ENCODE measurements at places on chromosomes 16 and 17. TPM values are rescaled to one million over a fixed set of nuclear protein-coding genes. Genes with fewer than 3 reads are reported as not detected.

Gene PIK3R5
- not detected for total RNA-seq

Gene DPEP3
- total RNA-seq: not detected

Gene KRTAP4-5
- total RNA-seq: not detected

Gene CDRT4
- total RNA-seq: 6.2 TPM

Gene MT3
- total RNA-seq: 0.77 TPM

DNA sequence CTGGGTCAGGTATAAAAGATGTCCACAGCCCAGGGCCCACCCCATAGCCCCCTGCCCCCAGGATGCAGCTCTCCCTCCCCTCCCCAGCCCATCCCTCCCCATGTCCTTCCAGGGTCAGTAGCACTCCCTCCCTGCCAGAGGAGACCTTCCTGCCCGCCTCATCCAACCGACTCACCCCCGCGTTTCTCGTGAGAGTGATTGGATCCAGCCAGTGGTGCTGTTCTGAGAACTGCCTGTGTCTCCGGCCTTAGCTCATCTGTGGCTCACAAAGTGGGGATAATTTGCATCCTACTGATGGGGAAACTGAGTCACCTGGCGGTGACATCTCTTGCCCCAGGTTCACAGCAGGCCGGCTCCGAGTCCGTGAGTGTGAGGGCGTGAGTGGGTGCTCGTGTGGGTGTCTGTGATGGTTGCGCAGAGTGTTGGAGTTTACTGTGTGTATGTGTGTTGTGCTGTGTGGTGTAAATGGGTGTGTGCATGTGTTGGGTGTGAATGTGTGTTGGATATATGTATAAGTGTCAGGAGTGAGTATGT is 90.7 kb upstream of the GSE1 start:
- DNase-seq: no peak

DNA sequence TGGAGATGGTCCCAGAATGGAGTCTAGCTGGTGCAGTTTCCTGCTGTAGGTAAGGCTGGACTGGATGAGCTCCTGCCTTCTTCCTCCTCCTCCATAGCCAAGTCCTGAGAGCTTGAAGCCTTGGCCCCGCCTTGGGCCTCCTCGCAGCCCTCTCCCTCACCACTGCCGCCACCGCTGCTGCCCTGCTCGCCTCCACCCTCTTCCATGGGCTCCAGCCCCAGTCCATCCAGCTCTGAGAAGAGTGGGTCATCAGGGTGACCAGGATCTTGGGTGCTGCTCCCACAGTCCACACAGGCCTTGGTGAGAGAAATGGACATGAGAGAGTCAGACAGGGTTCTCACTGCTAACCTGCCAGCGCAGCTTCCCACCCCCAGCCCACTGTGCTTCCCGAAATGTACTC is 11.2 kb downstream of the PER1 start:
- DNase-seq: no peak

DNA sequence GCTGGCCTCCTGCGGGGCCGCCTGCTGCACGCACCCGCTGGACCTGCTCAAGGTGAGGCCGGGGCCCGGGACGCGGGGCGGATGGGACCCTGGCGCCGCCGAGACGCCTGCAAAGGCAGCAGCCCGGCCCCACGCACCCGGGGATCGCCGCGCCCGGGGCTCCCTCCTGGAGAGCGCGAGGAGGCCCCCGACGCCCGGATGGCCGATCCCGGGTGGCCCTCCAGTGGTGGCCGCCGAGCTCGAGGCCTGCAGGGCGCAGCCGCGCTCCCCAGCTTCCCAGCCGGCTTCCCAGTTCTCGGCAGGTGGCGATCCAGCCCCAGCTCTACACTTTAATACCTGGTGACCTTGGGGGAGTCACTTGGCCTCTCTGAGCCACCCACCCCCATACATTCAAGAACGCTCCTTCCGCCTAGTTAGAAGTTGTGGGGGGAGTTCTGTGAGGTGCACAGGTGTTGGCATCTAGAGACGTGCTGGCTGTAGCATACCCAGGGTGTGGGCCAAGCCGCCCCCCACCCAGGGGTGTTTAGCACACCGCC is 452 bp downstream of the SLC25A10 start:
- DNase-seq: no peak

- no peak for DNase-seq
These were observed 100.7 kb downstream of the MGAT5B start for GRCh38 chr17:76968707-76969597.

DNA sequence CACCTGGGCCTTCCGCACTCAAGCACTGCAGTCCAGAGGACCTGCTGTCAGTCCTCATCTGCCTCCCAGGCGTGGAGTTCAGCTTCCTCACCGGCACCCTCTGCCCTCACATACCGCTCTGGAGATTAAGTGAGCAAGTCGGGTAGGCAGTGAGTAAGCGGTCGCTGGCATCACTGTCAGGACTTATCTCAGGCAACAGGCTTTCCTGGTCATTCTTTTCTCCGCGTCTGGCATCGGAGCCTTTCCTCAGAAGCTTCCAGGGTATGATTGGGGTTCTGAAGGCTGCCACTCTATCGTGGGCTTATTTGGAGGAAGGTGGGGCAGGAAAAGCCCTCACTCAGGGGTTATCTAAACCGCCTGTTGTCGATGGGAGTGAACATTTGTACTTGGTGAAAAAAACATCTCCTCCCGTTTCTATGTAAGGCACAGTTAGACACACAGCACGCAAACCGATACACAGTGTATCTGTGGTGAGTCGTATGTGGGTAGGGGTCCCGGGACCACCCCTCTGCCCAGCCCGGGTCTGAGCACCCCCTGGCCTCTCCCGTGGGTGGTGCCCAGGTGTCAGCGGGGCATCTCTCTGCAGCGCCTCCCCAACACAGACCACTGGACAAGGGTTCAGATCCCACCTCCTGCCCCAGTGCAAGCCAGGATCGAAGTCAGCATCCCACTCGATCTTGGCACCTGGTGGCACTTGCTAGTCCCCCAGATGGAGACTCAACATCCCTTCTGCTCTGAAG is 92.5 kb upstream of the PLCG2 start:
- DNase-seq: no peak

GRCh38 chr17:16378636-16379282 is 2.1 kb upstream of the UBB start:
- peak; percentile 70 for DNase-seq

- no peak for DNase-seq
These were observed 16.8 kb upstream of the FASN start for GRCh38 chr17:82114872-82115271.

DNA sequence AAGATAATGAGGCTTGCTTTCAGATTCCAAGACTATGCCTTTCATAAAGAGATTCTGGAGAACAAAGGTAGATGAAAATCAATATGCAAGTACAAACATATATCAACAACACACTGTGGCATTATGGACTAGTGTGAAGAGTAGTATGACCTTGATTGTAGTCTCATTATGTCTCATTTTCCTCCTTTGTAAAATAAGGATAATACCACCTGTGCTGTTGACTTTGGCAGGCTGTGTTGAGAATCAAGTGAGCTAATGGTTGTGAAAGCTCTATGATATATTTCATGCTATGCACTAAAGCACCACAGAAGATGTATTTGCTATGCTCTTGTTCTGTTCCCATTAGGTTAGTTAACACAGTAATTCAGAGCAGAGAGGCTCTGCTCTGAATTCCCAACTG is 78.5 kb upstream of the NACA2 start:
- DNase-seq: no peak

- peak; percentile 68 for DNase-seq
These were observed 51.2 kb upstream of the CHMP6 start for GRCh38 chr17:80940171-80941123.

GRCh38 chr16:89013111-89013510 is 36.1 kb upstream of the CBFA2T3 start:
- peak; percentile 60 for DNase-seq

GRCh38 chr17:9226794-9227135 is 205.5 kb downstream of the NTN1 start:
- peak; percentile 90 for DNase-seq

DNA sequence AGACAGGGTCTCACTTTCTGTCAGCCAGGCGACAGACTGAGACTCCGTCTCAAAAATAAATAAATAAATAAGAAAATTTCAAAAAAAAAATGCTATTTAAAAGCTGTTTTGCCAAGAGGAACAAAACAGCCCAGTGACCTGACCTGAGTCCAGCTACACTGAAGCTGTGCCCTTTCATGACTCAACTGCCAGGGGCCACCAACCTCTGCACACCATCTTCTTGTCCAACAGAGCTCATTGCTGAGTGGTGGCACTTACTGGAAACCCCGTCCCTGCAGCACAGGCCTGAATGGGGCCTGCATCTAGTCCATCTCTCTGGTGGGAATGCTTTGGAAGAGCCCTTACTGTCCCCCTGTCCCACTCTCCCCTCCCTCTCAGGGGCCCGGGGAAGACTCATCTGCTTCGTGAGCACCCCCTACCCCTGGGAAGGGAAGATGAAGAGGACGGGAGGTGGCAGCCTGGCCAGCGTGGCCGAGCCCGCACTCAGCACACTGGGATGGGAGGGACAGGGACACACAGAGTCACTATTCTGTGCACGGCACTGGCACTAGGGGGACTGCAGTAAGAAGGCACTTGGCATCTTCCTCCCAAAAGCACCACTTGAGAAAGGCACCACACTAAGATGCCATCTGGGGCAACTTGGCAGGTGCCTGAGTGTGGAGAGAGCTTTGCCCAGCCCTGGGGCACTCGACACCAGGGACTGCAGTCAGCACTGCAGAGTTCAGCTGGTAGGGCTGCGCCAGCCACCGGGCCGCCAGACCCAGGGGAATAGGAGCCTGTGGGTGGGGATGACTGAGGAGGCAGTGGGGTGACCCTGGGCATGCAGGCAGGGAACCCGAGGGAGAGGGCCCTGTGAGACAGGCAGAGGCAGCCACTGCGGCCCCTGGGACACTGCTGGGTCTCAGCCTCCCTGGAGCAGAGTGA is 13.5 kb downstream of the FBXO31 start:
- peak; percentile 67 for DNase-seq

DNA sequence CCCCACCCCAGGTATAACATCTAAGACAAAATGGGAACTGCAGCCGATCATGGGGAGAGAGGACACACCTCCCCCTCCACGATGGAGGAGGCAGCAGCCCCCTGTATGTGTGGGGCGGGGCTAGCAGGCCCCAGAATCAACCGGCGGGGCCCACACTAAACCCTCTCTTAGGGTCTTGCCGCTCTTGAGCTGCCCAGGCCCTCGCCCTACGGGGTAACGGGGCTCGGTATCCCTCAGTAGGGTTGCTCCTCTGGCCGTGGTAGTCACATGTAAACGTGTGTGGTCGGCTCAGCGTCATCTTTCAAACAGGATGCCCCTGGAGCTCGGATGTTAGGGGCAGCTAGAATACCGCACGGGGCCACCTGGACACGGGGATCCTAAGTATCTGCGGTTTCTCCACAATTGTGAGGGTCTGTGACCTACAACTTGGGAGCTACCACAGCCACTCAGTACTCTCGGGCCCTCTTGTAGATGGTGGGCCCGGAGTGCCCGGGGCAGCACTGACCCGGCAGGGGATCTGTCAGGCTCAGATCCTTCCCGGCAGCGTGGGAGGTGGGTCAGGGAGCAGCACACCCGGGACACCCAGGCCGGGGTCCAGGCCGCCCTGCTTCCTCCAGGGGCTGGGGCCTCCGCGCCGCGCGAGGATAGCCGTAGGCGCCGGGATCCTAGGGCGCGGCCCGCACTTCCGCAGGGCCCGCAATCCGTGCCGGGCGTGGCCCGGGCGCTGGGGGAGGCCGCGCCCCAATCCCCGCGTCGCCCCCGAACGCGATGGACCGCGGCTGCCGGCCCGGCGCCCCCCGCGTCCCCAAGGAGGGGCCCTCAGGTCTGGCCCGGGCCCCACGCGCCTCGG is 781 bp downstream of the ARHGDIA start:
- DNase-seq: no peak

GRCh38 chr17:8754890-8755289 is 3.5 kb downstream of the SPDYE4 start:
- peak; percentile 54 for DNase-seq

- DNase-seq: no peak
These were observed 434.5 kb downstream of the SHISA9 start for GRCh38 chr16:13335879-13336278.

DNA sequence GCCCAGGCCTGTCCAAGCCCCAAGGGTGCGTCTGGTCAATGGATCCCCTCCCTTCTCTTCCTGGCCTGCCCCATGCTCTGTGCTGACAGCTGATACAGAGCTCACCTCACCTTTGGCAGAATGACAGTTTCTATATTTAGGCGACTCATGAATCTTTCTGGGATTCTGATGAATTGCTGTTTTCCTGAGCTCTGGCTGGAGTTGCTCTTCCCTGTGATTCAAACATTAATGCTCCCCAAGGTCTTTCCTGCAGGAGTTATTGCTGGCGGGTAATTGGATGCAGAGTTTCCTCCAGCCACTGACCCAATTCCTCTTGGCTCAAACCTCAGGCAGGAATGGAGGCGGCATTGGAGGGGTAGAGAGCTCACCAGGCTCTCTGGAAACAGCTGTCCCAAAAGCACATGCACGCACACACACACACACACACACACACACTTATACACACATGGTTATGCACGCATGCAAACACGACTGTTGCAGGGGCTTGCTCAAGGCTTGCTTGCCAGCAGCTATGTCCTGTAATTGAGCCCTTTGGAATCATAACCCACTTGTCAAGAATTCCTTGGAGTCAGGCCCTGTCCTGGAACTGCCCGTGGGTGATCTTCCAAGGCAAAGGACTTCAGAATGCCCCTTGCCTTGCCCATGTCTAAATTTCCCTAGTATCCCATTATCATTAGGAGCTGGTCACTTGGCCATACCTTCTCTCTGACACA is 128.8 kb downstream of the ASIC2 start:
- DNase-seq: no peak

DNA sequence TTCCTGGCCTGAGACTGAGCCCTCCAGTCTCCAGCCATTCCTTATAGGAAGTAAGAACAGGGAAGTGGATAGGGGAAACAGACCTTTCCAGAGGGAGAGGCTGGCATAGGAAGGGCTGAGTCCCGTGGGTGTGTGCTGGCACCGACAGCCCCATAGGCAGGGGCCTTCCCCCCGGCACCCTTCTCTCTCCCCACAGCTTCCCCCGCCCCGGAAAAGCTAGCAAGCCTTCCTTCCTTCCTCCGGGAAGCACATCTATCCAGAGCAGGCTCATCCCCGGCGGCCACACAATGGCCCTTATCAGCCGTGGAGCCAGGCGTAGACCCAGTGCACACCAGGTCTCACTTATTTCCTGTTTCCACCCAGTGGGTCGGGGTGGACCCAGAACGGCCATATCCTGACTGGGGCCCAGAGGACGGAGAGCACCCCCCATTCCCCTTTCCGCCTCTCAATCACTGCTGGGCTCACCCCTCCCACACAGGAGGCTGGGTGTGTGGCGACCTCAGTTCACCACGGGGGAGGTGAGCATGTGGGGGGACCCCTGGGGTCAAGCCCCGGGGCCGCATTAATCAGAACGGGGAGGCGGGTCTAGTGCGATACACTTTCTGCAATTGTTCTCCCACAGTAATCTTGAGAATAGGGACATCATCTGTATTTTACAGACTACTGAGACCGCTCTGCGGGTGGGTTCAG is 950 bp upstream of the MYO1C start:
- DNase-seq: no peak
